ENCODE measurements at places on chromosomes 6 and 20. TPM values are rescaled to one million over a fixed set of nuclear protein-coding genes. Genes with fewer than 3 reads are reported as not detected.

DNA sequence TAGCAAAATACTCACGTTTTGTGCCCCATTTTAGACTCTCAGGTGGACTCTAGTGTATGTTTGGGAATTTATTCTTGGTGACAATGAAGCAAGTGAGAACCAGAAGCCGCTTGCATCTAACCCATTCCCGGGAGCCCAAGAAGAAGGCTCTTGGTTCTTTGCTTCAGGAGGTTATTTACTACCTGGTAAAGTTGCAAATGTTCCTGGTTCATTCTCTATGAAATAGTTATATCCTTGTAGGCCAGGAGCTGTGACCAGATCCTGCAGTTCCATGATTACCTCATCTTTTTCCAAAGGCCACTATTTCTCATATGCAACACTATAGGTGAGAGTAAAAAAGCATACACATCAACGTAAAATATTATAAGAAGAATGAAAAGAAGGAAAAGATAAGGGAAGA, 60.9 kb upstream of the FABP7 start:
- DNase-seq = no peak

- DNase-seq = no peak
Observed at GRCh38 chr20:11320033-11320432, 597.7 kb upstream of the BTBD3 start.

DNA sequence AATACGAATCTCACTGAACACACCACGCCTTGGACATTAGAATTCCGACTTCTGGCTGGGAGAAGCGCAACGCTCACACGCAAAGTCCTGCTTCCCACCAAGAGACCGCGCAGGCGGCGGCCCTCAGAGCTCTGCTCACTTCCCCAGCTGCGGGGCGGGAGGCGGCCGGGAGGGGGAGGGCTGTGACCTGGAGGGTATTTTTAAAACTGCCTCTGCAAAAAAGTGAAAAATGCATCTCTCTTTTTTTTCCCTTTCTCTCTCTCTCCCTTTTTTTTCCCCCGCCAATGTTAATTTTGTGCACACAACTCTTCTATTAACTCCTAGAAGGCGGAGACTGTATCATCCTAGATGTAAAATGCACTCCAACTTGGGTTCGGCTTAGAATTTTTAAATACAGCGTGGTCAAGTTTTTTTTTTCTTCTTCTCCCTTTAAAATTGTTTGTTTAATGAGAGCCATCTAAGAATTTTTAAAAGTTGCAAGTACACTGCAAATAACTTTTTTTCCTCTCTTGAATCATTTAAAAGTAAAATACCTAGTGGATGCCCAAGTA, 66.4 kb downstream of the STX11 start:
- no peak for DNase-seq

DNA sequence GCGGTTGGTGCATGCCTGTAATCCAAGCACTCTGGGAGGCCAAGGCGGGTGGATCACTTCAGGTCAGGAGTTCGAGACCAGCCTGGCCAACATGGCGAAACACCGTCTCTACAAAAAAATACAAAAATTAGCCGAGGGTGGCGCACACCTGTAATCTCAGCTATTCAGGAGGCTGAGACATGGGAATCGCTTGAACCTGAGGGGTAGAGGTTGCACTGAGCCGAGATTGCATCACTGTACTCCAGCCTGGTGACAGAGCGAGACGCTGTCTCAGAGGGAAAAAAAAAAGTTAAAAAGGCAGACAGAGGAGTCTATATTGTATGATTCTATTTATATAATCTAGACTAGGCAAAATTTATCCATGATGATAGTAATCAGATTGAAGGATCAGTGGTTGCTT, 27.3 kb upstream of the PLCG1 start:
- no peak for DNase-seq

- no peak for DNase-seq
Observed at GRCh38 chr6:84243240-84243639, 15.8 kb upstream of the CEP162 start.

- DNase-seq = no peak
Observed at GRCh38 chr6:73631849-73632248, 21.9 kb downstream of the SLC17A5 start.

DNA sequence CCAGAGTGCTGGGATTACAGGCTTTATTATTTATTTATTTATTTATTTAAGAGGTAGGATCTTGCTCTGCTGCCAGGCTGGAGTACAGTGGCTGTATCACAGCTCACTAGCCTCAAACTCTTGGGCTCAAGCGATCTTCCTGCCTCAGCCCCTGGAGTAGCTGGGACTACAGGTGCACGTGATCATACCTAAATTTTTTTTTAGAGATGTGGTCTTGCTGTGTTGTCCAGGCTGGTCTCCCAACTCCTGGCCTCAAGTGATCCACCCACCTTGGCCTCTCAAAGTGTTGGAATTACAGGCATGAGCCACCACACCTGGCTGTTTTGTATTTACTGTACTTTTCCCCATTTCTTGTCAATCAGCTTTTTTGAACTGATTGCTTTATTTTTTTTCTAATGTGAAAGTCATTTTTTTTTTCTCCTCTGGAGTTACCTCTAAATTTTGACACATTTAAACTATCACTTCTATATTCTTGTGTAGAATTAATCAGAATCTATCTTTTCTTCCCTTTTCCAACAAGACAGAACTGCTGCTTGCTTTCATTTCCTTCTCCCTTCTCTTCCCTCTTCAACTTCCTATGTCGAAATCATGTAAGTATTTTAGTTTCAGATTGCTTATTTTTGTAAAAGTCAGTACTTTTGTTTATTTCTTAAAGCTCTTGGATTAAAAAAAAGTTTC, 12.0 kb downstream of the PANK2 start:
- DNase-seq = no peak

DNA sequence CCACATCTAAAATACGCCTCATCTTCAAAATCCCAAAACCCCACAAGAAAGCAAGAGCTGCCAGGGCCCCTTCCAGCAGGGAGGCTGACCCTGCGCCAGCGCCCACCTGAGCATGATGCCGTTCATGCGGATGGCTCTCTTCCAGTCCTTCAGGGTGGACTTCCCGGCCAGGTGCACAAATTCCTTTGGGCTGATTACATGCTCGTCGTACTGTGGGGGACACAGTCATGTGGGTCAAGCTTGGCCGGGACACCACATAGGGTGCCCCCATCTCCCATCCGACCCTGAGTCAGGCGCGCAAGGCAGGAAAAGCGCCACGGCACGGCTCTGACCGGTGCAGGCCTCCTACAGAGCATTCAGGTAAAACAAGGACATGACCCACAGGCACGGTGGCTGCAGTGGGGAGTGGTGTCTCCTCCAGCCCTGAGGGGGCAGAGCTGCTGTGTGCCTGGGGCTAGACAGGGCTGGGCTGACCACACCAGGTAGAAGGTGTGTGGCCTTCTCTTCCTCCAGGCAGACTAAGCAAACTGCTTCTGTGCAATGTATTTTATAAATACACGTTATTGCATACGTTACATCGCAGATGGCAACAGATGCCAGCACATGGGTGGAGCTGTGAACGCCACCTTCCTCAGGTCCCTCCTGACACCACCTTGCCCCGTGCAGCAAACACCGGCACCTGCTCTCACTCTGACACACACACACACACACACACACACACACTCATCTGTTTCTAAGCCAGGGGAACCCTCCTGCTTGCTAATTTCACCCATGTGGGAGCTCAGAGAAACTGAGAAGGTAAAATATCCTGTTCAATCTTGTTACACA, 23.8 kb upstream of the HELZ2 start:
- no peak for DNase-seq

HSPA1L gene
- 2.4 TPM for polyA plus RNA-seq

SPATA25 gene
- 5.1 TPM for polyA plus RNA-seq

PDYN gene
- 1.3 TPM for polyA plus RNA-seq

PPIL6 gene
- 1.4 TPM for polyA plus RNA-seq
